NCI-H1092 (cell line): ENCODE measurements at places on chromosomes 1 and 21.

- DNase-seq, result no peak
Measured at GRCh38 chr1:6580593-6581409, 1.0 kb downstream of the ZBTB48 start.

DNA sequence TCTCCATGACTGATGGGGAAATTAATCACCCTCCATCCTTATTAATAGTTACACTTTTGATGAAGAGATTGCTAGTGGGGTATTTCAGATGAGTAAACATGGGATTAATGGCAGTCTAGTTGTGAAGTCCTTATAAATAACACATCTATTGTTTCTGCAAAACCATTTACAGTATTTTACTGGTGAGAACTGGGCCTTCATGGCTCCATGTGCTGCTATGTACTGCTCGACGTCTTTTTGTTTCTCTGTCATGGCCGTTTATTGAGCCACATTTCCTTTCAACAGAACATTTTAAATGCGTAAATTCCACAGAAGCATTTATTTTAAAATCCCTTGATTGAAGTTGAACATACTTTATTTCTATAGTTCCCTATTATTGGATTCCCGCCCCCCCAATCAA is 34.5 kb downstream of the SPEN start:
- DNase-seq, result no peak

GRCh38 chr1:45152126-45152525 is 54.3 kb downstream of the ZSWIM5 start:
- DNase-seq, result no peak

DNA sequence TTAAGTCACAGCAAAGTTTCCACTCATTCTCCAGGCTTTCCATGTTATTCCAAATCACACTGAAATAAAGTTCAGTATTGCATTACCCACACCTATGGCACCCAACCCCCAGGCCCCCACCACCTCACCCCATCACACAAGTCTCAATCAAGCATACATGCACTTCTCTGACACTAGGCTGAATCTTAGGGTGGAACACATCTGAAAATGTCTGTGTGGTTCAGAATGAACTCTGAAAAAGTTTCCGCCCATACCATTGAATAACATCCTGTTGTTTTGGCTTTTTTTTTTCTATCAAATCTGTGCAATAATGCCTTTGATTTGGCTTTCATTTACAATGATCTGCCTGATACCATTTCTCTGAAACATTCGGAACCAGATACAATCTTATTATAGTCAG is 25.8 kb upstream of the LRRC8C start:
- DNase-seq, result no peak

DNA sequence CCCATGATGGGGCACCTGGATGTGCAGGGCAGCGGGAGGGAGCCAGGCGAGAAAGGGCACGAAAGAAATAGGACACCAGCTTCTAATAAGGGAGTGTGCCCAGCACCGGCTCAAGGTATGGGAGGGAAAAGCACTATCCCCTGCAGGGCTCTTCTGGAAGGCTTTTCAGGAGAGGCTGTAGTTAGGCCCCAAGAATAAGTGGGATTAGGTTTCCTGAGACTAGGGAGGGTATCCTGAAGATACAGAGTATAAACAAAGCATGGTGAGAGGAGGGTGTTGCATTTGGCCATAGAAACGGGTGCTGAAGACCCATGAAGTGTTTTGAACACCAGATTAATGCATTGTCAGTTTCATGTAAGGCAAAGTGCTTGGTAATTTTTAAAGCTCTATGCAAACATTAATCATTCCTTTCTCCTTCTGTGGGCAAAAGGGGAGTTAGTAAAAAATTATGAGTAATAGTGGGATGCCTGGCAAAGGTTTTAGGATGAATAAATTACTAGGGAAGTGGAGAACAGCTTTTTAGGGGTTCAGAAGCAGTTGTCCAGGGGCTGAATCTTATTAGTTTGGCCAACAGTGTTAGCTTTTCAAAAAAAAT is 74.0 kb downstream of the SYT6 start:
- no peak for DNase-seq

DNA sequence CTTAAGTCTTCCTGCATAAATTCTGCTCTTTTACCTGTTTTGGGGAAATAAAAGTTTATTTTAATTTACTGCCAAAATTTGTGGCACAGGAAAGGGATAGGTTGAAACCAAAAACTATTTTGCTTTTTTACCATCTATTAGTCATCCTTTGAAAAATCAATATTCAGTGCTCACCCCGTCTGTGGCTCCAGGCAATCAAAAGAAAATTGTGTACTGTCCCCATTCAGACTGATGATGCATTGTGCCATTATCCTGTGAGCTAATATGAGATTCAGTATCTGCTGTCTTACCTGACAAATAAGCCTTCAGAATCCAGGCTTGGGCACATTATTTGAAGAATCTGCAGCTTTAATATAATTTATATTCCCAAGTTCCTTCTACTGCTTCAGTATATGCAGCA is 650.7 kb downstream of the KIF26B start:
- no peak for DNase-seq
